Lung (tissue), 17 donors: ENCODE measurements at places on chromosomes 3 and 15.

DNA sequence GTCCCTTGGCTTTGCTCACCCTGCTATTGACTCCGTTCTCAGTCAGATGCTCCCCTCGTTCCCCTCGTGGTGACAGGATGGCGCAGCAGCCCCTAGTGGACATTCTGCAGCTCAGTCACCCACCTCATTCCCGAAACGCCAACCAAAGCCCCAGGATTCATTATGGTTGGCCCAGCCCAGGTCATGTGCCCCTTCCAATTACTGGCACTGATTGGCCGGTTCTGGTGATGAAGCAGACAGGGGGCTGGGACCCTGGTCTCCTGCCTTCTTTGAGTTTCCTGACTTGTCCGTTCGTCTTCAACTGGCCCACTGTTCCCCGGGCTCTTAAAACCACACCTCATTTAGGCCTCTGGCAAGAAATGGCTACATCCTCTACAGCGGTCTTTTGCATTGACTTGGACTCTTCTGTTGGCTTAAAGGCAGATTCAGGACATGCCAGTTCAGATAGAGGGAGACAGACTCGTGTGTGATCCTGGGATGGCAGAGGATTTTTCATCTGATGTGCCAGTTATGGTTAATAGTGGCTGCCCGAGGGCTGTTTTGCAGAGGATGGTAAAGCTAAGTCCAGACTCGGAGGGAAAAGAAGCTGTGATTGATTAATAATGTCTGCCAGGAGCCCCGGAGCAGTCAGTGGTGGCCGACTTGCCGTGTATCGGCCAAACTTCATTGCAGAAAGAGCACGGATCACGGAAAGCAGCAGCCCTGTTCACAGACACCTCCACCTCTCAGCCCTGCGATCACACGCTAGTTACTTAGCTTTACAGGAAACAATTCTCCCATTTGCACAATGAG, 37.8 kb downstream of the LSM3 start:
- no peaks in the 10 kb centered on the region for H3K4me1 ChIP-seq
- no peak overlapping the region for H3K27ac ChIP-seq
- no peaks in the 10 kb centered on the region for H3K27me3 ChIP-seq
- H3K4me3 ChIP-seq, result peak overlapping the region; percentile 10
- no peaks in the 10 kb centered on the region for H3K36me3 ChIP-seq
- DNase-seq, result peak; percentile 73

DNA sequence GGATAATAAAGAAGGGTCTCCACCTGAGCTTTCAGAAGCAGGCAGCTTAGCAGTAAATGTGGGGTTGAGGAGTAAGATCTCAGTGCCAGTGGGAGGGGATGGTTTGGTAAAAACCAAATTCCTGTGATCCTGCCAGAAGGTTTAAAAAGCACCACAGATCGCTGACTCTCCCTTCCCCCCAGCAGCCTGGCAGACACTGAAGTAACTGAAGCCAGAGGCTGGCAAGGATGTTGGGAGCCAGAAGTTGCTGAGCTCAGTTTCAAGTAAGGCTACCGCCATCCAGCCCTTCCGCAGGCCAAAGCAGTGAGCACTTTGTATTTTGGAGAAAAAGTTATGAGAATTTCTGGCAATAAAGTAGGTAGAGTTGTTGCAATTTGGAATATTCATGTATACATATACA, 246.4 kb downstream of the ZNF621 start:
- no peaks in the 10 kb centered on the region for H3K27me3 ChIP-seq
- H3K4me3 ChIP-seq, result no peak overlapping the region
- H3K4me1 ChIP-seq, result no peaks in the 10 kb centered on the region

DNA sequence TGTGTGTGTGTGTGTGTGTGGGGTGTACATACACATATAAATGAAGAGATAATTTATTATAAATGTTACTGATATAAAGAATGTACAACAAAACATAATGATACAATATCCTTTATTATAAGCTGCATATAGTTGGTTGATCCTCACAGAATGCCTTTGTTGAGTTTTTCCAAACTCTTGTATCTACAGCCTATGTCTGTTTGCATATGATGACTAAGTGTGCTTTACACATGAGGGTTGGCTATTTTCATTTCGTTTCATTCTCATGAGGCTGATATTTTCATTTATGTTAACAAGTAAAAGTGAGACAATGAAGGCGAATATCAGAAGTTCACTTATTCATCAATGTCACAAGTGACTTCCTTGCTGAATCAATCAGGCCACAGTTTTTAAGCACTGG, 45.1 kb downstream of the TM2D3 start:
- no peak overlapping the region for H3K27ac ChIP-seq

- H3K4me3 ChIP-seq, result no peak overlapping the region
- H3K36me3 ChIP-seq, result no peaks in the 10 kb centered on the region
- H3K27me3 ChIP-seq, result no peaks in the 10 kb centered on the region
- no peak overlapping the region for H3K27ac ChIP-seq
Measured at GRCh38 chr3:7238565-7239295, 377.8 kb downstream of the GRM7 start.

DNA sequence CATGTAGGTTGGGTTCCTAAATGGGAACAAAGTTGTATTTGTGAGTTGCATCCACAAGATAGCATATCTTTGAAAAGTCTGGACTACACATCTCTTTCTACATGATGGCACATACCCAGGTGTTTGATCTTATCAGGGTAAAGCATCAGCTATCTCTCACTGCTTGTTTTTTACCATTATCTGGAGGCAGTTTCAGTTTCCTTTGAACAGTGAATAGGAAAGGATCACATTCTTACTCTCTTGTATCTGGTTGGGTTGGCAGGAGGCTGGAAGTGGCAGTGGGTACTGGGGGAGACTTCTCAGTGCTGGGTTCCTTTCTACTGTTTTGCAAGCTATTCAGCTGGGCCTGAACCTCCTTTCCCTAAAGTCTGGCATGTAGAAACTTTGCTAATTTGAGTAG, 4.1 kb downstream of the CEMIP start:
- H3K27me3 ChIP-seq, result no peaks in the 10 kb centered on the region
- no peak overlapping the region for H3K4me3 ChIP-seq
- no peak overlapping the region for H3K27ac ChIP-seq
- DNase-seq, result no peak

- H3K27me3 ChIP-seq, result peaks cover 49% of the 10 kb centered on the region
- H3K36me3 ChIP-seq, result no peaks in the 10 kb centered on the region
- peak overlapping the region; percentile 13 for H3K27ac ChIP-seq
- no peak for DNase-seq
Measured at GRCh38 chr3:159857840-159858239, 130.8 kb upstream of the IL12A start.
